ENCODE measurements at places on chromosomes 2 and 18. TPM values are rescaled to one million over a fixed set of nuclear protein-coding genes. Genes with fewer than 3 reads are reported as not detected.

The WDR35 gene
- 20.6 TPM for total RNA-seq

The SNED1 gene
- total RNA-seq, result 41.8 TPM

DNA sequence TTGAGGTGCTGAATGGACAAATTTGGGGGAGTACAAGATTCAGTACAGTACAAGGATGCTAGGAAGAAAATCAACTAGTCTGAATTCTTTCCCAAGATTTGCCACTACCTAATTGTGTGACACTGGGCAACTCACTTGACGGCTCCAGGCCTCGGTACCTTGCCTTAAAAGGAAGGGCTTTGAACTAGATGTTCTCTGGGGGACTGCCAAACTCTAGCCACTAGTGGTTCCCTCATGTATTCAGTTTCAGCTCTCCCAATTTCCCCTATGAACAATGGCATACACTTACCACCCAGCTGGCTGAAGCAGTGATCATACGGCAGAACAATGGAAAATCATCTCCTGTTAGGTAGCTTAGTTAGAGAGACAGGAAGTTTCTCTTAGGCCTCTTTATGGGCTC is 73.4 kb downstream of the VWC2L start:
- no peak for DNase-seq

DNA sequence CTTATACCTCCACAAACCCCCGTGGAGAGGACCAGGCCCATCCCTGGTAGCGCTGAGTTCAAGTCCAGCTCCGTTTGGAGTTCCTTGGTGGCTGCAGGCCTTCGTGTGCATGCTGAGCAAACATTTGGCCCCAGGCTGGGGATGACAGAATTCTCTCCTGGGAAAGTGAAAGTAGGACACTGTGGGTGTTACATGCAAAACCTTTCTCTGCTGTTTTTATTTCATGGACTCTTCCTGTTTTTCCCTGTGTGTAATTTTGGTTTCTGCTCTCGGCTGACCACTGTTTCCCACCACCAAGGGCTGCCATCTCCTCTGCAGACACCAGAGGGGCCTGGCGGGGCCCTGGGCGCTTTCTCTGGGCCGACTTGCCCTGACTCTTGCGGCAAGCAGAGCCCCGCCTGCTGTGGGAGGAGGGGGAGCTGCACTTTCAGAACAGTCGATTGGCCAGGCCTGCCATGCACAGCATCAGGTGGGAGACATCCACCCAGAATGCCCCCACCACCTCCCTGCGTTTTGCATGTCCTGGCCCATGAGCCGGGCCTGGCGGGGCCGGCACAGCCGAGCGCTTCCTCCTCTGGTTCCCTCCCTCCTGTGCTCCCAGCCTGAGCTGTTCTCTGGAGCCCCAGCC is 102.4 kb downstream of the CABLES1 start:
- peak; percentile 70 for DNase-seq

- DNase-seq, result no peak
Measured at GRCh38 chr2:201255408-201256033, 4.8 kb upstream of the CASP8 start.

The PRKAG3 gene
- not detected for total RNA-seq

DNA sequence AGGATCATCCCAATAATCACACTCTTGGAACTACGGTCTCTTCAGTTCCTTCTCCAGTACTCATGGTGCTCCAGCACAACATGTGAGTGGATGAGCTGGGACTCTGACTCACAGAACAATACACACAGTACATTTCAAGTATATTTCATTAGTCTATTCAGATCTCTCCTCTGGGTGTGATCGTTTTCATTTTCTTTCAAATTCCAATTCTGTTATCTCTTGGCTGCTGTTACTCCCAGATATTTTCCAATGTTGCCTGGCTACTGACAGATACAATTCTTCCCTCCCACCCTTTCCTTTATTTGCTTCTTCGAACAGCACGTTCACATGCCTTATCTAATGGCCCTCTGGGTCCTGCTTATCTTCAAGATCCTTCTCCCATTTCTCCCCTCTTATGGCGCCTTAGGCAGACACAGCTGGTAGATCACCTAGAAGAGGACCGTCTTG is 216.0 kb downstream of the ACKR3 start:
- DNase-seq, result no peak

DNA sequence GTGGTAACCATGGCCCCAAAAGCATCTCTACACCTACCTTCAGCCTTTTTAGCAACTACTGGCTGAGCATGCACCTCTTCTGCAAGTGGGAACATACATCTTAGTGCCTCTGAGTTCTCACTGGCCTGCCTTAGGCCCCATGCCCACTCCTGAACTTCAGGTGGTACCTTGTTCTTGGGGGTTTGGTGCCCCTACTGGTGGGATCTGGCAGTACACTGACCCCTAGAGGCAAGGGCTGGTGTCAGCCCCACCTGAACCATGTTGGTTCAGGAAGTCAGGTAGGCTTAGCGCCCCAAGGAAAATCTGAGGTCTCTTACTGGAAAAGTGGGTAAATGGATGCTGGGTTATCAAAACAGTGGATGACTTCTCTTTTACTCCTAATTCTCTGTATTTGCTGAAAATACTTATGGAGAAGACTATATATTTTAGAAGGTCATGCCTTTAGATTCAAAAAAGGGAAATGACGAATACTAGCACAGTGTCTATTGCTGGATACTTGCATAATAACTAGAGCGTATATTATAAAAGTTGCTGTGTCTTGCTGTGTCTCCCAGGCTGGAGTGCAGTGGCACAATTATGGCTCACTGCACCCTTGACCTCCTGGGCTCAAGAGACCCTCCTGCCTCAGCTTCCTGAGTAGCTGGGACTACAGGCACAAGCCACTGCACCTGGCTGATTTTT is 84.6 kb downstream of the RAB31 start:
- DNase-seq, result no peak

DNA sequence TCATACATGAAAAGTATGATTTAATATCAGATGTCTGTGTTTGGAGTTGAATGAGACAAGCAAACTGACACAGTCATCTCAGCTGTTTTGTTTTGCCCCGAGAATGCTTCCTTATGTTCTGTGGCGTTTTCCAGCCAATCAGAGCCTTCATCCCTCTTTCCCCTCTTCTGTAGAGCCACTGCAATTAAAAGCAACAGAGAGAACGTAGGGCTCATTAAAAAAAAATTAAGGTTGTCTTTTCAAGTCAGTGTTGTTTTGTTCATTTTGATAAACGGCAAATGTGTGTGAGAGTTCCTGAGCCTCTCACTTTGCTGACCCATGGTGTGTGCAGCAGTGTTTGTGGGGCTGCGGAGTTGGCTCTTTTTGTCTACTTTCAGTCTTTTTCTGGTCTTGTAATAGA is 216.0 kb downstream of the FHOD3 start:
- DNase-seq, result no peak

The ADGRF3 gene
- total RNA-seq, result 0.89 TPM

GRCh38 chr2:102004581-102004980 is 12.8 kb downstream of the IL1R2 start:
- DNase-seq, result no peak

DNA sequence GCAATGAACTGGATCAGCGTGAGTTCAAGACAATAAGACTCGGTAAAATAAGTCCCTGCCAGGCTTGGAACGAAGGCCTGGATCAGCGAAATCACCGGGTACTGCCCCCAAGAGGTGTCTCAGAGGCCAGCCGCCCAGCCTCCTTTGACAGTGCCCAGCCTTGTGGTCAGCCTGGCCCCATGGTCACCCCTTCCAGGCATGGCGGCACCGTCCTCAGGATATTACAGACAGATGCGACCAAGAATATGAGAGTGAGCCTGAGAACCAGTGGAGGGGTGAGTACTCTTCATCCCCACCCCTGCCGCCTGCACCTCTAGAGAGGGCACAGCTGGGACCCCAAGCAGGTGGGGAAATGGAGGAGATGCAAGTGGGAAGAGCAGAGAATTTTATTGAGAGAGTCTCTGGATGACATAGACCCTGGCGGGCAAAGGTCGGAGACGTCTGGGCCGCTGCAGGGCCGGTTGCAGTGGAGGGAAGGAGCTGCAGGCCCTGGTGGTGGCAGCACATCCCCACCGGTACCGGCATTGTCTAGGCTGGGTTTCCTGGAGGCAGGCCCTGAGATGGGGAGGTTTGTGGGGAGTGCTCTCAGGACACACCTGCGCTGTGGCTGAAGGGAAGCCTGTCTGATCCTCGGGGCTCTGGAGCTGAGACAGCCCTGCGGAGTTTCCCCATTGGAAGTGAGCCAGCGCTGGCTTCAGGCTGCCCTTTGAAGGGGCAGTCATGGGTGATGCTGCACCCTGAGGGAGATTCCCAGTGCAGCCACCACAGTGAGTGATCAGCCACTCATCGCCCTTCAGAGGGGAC is 190.0 kb downstream of the SEPTIN10 start:
- DNase-seq, result no peak

DNA sequence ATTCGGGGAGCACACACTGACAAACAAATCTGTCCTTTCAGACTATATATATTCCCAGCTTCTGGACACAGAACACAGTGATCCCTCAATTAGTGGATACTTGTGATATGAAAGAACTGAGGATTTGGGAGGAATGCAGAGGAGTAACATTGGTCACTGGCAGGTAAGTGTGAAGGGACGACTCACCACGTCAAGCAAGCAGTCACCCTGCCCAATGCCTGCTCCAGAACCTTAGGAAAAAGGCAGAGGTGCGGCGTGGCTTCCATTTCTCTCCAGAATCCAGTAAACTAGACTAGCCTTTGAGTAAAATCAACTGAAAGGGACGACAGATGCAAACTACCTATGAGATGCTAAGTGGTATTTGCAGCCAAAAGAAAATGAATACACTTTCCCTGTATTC is 1.1 kb downstream of the CCDC93 start:
- no peak for DNase-seq

GRCh38 chr2:17550907-17551306 is 10.4 kb downstream of the VSNL1 start:
- DNase-seq, result no peak

Measured in ureter (tissue), 1 donor.